Gastroesophageal sphincter (tissue), 4 donors: ENCODE measurements at places on chromosomes 13 and 19. TPM values are rescaled to one million over a fixed set of nuclear protein-coding genes. Genes with fewer than 3 reads are reported as not detected.

DNA sequence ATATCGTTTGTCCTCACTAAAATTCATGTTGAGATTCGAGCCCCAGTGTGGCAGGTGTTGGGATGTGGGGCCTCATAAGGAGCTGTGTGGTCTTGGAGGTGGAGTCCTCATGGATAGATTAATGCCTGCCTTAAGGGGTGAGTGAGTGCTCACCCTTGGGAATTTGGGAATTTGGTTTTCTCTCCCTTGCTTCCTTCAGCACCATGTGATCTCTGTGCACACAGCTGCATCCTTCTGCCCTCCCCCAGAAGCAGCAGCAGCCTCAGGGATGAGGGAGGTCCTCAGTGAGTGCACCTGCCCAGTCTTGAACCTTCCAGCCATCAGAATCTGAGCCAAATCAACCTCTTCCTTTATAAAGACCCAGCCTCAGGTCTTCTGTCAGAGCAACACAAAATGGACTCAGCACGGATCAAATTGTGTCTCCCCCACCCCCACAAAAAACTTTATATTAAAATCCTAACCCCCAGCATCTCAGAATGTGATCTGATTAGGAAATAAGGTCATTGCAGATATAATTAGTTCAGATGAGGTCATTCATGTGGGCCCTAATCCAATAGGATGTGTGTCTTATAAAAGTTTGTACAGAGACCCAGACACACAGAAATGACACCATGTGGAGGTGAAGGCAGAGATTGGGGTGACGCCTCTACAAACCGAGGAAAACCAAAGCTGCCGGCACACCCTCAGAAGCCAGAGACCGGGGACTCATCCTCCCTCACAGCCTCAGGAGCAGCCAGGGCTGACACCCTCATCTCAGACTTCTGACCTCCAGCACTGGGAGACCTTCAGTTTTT, 12.9 kb downstream of the CYTH2 start:
- ATAC-seq: no peak

The TNFAIP8L1 gene
- total RNA-seq: 6.6 TPM

- ATAC-seq: no peak
These were observed 105.5 kb downstream of the POU4F1 start for GRCh38 chr13:78497702-78498355.

- no peak for ATAC-seq
These were observed 34.0 kb upstream of the ZNF507 start for GRCh38 chr19:32311371-32311770.

- ATAC-seq: no peak
These were observed 148.0 kb downstream of the SIPA1L3 start for GRCh38 chr19:38055010-38055409.
